ENCODE measurements at places on chromosomes 2 and 18.
A peak's percentile ranks its signal among the peaks of the same experiment; 100 is the strongest.

- DNase-seq = no peak
Observed at GRCh38 chr2:15009681-15010080, 377.2 kb downstream of the LRATD1 start.

DNA sequence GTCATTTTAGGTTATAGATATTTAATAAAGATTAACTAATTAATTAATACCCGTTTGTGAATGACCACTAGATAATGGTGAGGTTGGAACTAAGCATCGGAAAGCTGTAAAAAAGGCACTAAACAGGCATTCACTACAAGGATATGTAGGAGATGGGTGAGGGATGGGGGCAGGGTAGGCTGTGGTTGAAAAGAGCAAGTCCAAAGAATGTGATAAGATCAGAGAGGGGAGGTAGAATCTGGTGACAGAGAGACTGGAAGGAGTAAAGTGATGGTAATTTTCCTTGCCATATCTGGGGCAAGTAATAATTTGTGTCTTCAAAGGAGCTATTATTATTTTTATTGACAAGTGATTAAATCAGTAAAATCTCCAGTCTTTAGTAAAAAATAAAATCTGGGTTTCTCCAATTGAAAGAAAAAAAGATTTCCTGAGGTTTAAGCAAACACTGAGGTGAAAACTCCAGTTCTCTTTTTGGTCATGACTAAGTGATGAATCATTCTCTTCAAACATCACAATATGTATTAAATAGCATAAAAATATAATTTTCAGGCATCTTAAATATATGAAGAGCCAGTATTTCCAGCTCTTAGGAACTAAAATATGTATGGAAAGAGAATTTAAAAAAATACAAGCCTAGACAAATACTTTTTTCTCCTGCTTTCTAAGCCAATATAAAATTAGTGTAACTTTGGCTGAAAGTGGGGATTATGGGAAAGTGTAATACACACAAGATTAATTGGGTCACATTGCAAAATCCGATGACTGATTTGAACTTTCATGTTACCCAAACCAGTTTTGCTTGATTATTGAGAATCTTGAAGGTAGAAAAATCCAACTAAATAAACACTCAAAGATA is 259.1 kb upstream of the RBMS1 start:
- no peak for DNase-seq

DNA sequence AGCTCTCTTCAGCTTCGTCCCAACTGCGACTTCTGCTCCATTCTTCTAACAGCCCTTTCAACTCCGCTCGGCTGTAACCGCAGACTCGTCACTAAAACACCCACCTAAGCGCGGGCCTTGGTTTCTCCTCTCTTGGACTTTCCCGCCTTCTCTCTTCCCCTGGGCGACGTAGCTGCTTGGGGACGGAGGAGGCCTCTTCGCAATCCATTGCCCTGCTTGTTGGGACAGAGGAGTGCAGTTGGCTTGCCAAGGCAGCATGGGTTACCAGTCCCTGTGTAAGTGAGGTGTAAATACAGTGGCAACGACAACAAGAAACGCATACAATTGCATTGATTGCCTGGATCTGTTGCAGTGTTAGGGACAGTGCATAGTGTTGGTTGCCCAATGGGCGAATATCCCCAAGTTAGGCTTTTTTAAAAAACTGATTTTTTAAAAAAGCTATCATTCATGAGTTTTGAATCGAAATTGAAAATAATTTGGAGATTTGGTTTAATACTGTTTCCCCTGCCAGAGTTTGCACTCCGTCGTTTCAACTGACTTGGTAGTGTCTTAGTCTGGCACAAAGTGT is 484 bp upstream of the DARS1 start:
- peak; percentile 67 for DNase-seq

DNA sequence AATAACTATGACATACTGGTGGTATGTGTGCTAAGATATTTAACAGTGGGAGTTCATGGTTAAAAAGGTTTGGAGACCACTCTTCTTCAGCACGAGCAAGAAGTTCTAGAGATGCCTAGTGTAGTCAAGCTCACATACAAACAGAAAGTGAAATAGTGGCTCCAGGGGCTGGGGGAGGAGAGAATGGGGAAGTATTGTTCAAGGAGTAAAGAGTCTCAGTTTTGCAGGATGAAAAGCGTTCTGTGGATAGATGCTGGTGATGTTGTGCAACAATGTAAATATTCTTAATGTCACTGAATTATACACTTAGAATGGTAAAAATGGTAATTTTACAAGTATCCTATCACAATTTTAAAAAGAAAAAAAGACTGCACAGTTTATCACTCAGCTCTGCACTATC is 29.0 kb upstream of the EPAS1 start:
- DNase-seq = no peak

DNA sequence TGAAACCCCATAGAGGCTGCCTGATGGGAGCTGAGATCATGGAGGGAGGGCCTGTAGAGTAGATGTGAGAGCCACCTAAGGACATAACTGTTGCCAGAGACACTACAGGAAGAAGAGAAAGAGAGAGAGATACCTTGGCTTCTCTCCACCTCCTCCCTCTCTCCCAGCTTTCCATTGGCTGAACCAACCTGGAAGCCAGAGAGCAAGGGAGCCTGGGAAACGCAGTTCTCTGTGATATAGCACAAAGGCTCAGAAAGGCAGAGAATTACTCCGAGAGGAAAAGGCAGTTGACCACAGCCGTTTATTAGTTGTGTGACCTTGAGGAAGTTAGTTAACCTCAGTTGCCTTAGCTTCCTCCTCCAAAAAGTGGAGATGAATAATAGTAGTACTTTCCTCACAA is 37.7 kb upstream of the MAT2A start:
- no peak for DNase-seq

GRCh38 chr2:228334180-228334579 is 152.7 kb upstream of the SPHKAP start:
- DNase-seq = no peak

- peak; percentile 57 for DNase-seq
Observed at GRCh38 chr2:234463626-234464290, 33.1 kb downstream of the ARL4C start.

DNA sequence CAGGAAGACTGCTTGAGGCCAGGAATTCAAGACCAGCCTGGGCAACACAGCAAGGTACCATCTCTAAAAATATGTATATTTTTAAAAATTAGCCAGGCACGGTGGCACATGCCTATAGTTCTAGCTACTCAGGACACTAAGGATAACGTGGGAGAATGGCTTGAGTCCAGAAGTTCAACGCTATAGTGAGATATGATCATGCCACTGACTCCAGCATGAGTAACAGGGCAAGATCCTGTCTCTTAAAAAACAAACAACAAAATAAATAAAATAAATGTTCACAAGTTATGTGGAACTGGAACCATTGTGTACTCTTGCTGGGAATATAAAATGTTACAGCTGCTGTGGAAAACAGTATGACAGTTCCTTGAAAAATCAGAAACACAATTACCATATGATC is 47.2 kb downstream of the USP34 start:
- no peak for DNase-seq

DNA sequence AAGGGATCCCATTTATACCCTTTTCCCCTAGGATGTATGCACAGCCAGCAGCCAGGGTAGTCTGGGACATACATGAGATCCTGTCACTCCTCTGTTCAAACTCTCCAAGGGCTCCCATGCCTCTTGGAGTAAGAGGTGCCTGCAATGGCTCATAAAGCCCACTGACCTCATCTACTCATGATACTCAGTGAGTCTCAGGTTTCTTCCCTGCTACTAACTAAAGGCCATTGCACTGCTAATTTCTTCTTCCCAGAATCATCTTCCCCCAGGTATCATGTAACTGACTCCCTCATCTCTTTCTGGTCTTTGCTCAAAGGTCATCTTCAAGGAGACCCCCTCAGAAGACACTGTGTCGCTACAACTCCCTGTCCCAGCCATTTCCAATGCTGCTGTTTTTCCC is 68.2 kb downstream of the CCBE1 start:
- DNase-seq = no peak

- DNase-seq = no peak
Observed at GRCh38 chr18:13809043-13809430, 14.9 kb upstream of the MC5R start.

- no peak for DNase-seq
Observed at GRCh38 chr2:194343167-194343566, 1313.9 kb upstream of the SLC39A10 start.

GRCh38 chr2:52955079-52955478 is 812.5 kb upstream of the CHAC2 start:
- no peak for DNase-seq

DNA sequence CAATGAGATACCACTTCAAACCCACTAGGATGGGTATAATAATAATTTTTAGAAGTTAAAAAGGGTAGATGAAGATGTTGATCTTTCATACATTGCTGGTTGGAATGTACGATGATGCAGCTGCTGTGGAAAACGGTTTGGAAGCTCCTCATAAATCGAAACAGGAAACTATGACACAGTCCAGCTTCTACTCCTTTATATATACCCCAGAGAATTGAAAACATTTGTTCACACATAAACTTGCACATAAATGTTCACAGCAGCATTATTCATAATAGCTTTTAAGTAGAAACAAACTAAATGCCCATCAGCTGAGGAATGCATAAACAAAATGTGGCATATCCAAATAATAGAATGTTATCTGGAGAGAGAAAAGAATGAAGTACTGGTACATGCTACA is 95.0 kb downstream of the STRADB start:
- no peak for DNase-seq

- no peak for DNase-seq
Observed at GRCh38 chr2:134772493-134773169, 53.8 kb upstream of the TMEM163 start.

- DNase-seq = no peak
Observed at GRCh38 chr2:219199470-219200211, 6.9 kb upstream of the ZFAND2B start.

- DNase-seq = no peak
Observed at GRCh38 chr2:98504381-98505109, 59.9 kb downstream of the INPP4A start.

- DNase-seq = no peak
Observed at GRCh38 chr2:100418406-100418962, 1.0 kb upstream of the CHST10 start.

GRCh38 chr2:46538393-46538792 is 59.0 kb downstream of the TMEM247 start:
- DNase-seq = no peak

GRCh38 chr18:58180738-58181353 is 136.8 kb downstream of the NEDD4L start:
- peak; percentile 53 for DNase-seq

- DNase-seq = no peak
Observed at GRCh38 chr18:1020731-1021344, 116.2 kb downstream of the ADCYAP1 start.

DNA sequence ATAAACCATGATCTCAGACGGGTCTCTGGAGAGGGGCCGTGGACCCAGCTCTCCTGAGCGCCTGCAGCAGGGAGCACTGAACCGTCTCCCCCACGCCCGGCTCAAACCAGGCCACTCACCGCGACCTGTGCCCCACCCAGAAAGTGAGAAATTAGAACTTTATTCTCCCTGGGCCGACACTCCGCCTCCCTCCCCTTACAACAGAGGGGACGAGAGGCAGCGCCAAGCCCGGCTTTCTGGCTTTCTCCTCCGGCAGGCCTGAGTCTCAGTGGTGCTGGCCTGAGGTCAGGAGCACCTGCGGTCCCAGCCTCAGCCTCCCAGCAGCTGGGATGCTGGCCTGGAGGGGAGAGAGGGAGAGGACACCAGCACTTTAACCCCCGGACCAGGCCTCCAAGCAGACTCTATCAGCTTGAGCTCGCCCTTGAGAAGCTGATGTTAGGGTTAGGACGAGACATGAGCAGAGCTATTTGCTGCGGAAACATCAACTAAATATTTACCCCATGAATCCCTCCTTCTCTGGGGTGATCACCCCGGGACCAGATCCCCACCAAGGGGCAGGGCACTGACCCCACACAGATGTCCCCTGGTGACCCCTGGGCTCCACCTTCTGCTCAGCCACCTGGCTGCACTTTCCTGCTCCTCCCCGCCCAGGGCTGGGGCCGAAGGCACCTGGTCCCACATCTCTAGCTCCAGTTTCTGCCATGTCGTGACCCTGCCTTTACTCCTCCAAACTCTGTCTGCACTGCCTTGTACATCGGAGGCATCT is 856.3 kb upstream of the SALL3 start:
- DNase-seq = no peak

DNA sequence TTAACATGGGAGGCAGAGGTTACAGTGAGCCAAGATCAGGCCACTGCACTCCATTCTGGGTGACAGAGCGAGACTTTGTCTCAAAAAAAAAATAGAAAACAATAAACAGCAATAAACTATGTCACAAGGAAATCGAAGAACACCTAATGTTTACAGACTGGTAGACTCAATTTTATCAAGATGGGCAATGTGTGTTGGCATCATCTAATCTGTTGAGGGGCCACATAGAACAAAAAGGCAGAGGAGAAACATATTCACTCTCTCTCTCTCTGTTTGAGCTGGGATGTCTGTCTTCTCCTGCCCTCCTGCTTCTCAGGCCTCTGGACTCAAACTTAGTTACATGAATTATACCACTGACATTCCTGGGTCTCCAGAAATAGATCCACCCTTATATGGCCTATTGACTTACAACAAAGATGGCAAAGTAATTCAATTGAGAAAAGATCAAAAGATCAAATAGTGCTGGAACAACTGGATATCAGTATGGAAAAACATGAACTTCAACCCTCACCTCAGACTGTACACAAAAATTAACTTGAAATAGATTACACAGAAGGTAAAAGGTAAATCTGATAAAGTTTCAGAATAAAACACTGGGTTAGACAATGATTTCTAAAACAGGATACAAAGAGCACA is 703.8 kb upstream of the CRIM1 start:
- no peak for DNase-seq

- DNase-seq = no peak
Observed at GRCh38 chr2:210635257-210635656, 78.9 kb downstream of the CPS1 start.

DNA sequence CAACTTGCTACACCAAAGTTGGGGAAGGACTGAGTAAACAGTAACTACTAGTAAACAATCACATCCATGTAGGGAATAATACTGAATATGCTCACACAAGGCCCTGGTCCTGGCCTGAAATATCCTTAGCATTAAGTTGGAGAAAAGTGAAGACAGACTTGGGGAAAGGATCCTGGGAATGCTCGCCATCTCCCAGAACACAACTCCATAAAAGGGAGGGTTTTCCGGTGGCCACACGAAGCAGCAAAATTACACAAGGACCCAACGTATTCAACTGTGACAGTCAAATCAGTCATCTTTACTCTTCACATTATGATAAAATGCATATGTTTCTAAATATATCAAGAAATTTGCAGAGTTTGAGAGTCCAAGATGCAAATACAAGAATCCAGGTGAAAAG is 7.3 kb downstream of the NEMP2 start:
- DNase-seq = no peak

- DNase-seq = no peak
Observed at GRCh38 chr2:97982621-97983020, 13.1 kb downstream of the TMEM131 start.

GRCh38 chr2:207481924-207482323 is 47.8 kb upstream of the CREB1 start:
- DNase-seq = no peak

GRCh38 chr2:46018773-46019591 is 278.2 kb upstream of the EPAS1 start:
- DNase-seq = no peak

GRCh38 chr2:202847693-202848524 is 23.7 kb downstream of the ICA1L start:
- no peak for DNase-seq

- no peak for DNase-seq
Observed at GRCh38 chr2:117943013-117943672, 70.7 kb downstream of the CCDC93 start.

All from stimulated activated CD4-positive, alpha-beta T cell treated with anti-CD3 and anti-CD28 coated beads, Interleukin-12 subunit alpha, Interleukin-12 subunit beta, amount 100 ng/mL, for 4 hours (primary cell).